ENCODE measurements at places on chromosomes 4 and X.
A peak's percentile ranks its signal among the peaks of the same experiment; 100 is the strongest.

- no peak for DNase-seq
Measured at GRCh38 chr4:129138810-129139496, 43.0 kb downstream of the C4orf33 start.

DNA sequence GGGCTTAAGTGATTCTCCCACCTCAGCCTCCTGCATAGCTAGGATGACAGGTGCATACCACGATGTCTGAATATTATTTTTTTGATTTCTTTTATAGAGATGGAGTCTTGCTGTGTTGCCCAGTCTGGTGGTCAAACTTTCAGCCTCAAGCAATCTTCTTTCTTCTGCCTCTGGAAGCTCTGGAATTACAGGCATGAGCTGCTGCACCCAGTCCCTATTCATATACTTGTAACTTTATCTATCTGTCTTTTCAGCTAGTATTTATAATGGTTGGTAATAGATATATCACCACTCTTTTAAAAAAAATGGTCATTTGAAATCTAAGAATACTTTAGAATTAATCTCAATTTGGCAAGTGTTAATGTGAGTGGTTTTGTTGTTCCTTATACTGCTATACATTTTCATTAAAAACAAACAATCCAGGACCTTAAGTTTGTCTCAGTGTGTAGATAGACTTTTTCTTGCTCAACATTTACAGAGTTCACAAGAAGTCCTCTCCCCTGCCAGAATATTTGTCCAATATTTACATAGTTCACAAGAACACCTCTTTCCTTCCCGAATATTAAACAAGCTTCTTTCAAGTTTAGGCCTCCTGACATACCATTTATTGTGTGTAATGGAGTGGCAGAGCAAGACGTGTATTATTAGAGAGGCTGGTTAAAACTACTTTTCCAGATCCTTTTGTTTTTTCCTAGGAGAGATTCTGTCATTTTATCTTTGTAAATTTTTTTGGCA, 1197.4 kb upstream of the ADGRL3 start:
- no peak for DNase-seq

- no peak for DNase-seq
Measured at GRCh38 chr4:74394476-74395136, 29.7 kb downstream of the EREG start.

- DNase-seq: peak; percentile 27
Measured at GRCh38 chr4:7423801-7424552, 10.8 kb downstream of the PSAPL1 start.

- DNase-seq: no peak
Measured at GRCh38 chr4:19577097-19577496, 674.6 kb upstream of the SLIT2 start.

DNA sequence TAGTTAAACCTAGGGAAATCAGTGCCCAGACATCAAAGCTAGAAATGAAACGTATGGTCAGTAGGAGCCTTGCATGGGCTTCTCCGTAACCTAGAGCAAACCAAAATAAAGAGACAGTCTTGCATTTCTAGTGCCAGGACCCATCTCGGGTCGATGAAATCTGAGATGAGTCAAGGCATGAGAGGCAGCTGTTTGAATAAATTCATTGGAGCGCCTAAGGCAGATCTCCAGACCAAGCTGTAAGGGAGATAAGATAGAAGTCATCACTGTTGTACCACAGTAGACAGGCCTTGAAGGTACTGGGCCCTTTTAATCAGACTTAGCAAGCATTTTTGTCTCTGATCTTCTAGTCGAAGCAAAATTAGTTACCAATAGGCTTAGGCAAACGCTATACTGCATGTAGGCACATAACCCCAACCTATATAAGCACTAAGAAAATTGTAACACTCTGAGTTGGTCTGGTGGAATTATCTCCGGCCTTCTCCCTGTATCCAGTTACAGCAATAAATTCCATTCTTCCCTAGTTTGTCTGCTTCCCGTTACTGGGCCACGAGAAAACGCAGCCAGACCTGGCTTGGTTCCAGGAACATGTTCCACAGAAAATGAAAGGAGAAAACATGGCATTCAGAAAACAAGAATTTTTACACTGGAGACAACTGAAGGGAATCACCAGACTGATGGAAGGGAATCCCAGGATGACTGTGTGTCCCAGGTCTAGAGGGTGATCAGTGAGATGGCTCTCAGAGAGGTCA, 21.1 kb upstream of the PAPSS1 start:
- no peak for DNase-seq

All from left lobe of liver (tissue), 2 donors.